HFFc6 (cell line): ENCODE measurements at places on chromosomes 16 and 17.

GRCh38 chr17:61275395-61275794 lies 124.2 kb upstream of the TBX2 start:
- no peak for DNase-seq

- DNase-seq, result no peak
Observed at GRCh38 chr17:20266806-20267458, 200.4 kb downstream of the LGALS9B start.

DNA sequence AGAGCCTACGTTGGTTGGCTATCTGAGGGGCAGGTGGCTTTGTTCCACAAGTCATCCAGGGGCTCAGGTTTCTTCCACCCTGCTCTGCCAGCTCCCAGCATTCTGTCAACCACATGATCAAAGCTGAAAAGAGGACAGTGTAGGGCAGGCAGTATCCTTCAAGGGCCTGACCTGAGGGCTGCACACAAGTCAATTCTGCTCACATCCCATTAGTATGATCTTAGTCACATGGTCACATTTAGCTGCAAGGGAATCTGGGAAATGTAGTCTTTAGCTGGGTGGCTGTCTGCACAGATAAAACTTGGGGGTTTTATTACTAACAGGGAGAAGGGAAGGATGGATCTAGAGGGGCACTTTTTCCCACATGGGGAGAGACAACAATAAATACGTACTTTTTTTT lies 97.3 kb downstream of the SALL1 start:
- no peak for DNase-seq

DNA sequence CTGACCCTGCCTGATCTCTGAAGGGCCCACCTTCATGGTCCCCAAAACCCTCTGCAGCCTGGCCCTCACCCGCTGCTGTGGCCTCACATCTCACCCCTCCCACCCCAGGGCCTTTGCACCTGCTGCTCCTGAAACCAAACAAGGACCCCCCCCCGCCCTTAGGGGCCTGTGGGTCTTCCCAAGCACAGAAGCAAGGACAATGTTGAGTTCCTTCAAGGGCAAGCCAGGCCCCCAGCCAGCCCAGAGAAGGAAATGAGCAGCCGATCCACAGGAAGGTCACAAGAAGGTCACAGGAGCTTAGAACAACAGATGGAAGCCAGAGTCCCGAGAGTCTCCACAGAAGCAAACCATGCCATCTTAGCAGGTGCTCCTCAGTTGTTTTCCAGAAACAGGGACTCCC lies 493 bp upstream of the PDE6G start:
- no peak for DNase-seq

GRCh38 chr16:63315229-63315628 lies 1279.0 kb upstream of the CDH8 start:
- DNase-seq, result no peak

DNA sequence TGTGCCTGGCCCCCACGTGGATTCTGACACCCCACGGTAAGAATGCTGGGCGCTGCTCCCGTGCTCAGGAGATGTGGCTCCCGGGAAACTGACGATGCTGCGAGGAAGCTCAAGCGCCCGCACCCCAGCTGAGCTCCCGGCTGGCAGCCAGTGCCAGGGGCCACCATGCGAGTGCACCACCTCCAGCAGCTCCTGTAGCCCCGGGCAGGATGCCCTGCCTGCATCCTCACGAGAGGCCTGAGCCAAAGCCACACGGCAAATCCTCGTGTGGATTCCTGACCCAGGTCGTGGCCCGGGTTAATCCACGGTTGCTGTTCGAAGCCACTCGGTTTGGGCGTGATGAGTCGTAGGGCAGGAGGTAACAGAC lies 11.6 kb upstream of the DPEP1 start:
- no peak for DNase-seq

- peak; percentile 65 for DNase-seq
Observed at GRCh38 chr17:37160944-37161343, 212.2 kb downstream of the AATF start.

GRCh38 chr17:82461827-82462524 lies 3.4 kb downstream of the NARF start:
- DNase-seq, result no peak

GRCh38 chr16:84898447-84898846 lies 78.7 kb downstream of the CRISPLD2 start:
- DNase-seq, result no peak

GRCh38 chr17:14904386-14904785 lies 360.7 kb downstream of the PMP22 start:
- DNase-seq, result no peak

DNA sequence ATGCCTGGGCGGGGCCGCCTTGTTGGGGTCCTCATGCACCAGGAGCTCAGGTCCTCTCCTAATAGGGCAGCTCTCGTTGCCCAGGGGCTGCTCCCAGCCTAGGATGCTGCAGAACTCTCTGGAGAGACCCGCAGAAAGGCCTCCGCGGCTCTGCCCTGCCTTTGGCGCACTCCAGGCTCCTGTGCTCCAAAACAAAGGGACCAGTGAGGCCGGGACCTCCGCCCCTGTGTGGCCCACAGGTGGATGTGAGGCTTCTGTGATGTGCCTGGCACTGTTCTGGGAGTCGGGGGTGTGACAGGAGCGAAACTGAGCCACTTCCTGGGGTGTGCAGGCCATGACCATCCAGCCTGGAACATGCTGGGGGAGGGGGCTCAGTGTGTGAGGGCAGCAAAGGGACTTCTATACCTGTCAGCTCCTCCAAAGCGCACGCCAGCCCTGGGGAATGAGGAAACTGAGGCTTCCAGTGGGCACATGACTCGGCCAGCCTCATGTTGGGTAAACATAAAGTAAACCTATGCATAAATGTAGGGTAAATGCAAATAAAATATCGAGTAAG lies 153.2 kb downstream of the IRF8 start:
- no peak for DNase-seq

GRCh38 chr17:14311981-14312380 lies 11.1 kb downstream of the HS3ST3B1 start:
- DNase-seq, result no peak

- DNase-seq, result peak; percentile 40
Observed at GRCh38 chr17:16516594-16517051, 24.6 kb upstream of the LRRC75A start.

GRCh38 chr16:81873843-81874752 lies 95.0 kb downstream of the PLCG2 start:
- DNase-seq, result peak; percentile 45

- DNase-seq, result peak; percentile 26
Observed at GRCh38 chr17:74296548-74296936, 22.5 kb downstream of the DNAI2 start.

DNA sequence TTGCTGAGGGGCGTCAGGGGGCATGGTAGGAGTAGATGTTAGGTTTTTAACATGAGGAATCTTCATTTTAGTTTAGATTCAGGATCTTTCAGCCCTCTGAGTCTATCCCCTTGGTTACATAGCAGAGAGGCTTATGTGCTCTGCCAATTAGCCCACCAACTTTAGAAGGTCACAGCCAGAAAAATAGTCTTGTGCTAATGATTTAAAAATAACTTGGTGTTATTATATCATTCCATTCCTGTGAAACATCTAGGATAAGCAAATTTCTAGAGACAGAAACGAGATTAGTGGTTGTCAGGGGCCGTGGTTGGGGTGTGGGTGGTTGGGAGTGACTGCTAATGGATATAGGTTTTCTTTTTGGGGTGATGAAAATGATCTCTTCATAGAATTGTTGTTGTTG lies 183.7 kb downstream of the SNX29 start:
- no peak for DNase-seq

- peak; percentile 14 for DNase-seq
Observed at GRCh38 chr16:89670496-89671431, 13.1 kb downstream of the SPATA33 start.

- DNase-seq, result no peak
Observed at GRCh38 chr16:72983728-72984350, 64.1 kb downstream of the ZFHX3 start.

DNA sequence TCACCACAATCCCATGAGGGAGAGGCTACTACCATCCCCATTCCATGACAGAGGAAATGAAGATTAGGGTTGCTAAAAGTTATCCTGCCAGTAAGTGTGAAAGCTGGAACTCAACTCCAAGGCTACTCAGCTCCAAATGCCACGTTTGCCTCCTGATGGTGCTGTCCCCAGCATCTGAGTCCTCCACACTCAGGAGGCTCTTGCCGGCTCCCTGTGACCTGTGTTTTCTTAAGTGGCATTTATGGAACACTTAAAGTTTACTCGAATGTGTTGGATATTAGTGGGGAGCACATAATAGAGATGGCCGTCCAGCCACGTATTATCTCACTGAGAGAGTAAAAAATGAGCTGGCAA lies 267.9 kb downstream of the CBLN1 start:
- no peak for DNase-seq

GRCh38 chr16:83138512-83138911 lies 511.7 kb downstream of the CDH13 start:
- no peak for DNase-seq

DNA sequence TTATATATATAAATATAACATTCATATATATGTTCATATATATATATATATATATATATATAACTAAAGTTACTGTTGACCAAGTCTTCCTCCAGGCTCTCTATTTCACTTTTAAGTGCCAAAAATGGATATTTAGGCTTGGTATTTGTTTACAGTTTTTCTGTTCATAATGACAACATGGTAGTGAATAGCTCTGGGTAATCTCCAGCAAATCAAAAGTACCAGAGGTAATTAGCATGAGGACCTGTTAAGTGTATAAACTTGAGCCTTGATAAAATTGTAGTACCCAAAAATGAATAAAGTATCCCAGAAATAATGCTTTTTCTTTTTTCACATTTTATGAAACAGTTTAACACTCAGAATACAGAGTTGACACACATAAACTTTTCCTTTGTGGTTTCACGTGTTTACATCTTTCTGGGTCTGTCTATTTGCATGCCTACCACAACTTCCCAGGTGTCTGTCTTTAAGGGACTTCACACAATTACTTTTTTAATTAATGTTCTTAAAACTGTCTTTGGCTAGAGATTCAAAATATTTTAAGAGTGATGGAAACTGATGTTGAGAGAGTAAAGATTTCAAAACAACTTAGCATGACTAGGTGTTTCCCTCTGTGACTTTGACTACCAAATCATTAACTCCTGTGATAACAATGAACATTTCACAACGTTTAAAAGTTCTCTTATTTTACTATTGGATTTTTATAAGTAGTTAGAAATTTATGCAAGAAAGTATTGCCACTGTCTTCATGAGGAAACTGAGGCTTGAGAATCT lies 47.9 kb downstream of the RABEP1 start:
- DNase-seq, result no peak

DNA sequence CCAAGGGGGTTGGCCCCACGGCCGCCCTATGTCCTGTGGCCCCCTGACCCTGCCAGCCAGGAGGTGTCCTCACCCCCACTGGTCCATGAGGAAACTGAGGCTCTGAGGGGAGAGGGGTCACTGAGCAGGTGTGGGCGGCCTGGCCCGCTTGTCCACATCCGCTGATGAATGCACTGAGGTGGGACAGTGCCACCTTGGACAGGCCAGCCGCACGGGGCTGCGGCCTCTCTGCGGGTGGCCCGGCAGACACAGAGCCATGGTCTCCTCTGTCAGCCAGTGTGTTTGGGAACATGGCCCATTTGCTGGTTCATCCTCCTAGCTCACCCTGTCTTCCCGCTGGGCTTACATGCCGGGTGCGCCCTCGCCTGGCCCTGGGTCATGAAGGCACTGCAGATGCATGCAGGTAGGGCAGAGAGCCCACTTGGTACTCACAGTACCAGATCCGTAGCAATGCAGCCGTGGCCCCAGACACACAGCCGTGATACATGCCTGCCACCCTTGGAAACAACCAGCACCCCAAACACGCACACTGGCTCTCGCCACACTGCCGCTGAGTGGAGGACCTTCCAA lies 93.9 kb downstream of the ENGASE start:
- no peak for DNase-seq

DNA sequence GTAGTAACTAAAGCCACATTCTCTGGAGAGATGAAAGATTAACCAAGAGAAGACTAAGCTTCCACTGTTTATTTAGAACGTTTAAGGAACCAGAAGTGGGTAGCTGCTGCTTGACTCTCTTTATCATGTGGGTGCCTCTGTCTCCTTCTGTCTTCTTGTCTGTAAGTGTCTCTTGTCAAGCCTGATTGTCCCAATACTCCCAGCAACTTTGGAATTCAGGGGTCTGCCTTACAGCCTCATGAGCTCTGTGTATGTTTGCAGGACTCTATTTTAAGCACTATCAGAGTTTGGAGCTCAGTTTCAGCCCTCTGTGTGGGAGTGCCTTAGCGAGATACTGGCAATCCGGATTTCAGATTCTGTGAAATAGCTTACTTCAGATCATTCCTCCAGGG lies 29.3 kb upstream of the SPACA3 start:
- no peak for DNase-seq

- DNase-seq, result no peak
Observed at GRCh38 chr17:1509290-1509881, 7.0 kb downstream of the INPP5K start.

DNA sequence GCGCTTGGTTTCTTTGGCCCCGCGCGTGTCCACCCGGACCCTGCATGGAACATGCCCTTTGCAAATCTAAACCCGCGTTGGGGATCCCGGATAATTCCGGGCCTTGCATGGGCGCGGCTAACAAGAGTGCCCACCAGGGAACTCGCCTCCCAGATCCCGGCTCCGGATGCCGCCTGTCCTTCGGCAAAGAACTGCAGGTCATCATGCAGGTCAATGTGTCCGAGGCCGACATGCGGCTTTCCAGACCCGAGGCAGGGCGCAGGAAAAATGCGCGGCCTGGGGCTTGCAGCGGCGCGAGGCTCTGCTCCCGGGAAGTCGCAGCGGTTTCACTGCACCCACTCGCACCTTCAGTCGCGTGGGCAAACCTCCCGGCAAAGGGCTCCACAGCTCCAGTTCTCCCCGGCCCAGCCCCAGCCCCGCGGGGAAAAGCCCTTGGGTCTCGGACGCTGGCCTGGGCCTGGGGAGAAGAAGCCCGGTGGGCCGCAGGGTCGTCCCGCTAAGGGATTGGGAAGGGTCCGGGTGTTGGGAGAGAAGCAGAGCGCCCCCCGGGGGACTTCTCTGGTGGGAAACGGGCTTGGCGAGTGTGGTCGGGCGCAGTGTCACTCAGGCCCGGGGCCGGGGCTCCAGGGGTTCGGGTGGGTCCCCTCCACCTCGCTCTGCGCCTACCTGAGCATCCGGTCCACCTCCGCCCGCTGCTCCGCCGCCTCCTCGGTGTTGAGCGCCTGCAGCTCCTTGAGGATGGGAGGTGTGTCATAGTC lies 805 bp downstream of the HNF1B start:
- no peak for DNase-seq

GRCh38 chr17:34371405-34372100 lies 8.5 kb upstream of the CCL1 start:
- no peak for DNase-seq

DNA sequence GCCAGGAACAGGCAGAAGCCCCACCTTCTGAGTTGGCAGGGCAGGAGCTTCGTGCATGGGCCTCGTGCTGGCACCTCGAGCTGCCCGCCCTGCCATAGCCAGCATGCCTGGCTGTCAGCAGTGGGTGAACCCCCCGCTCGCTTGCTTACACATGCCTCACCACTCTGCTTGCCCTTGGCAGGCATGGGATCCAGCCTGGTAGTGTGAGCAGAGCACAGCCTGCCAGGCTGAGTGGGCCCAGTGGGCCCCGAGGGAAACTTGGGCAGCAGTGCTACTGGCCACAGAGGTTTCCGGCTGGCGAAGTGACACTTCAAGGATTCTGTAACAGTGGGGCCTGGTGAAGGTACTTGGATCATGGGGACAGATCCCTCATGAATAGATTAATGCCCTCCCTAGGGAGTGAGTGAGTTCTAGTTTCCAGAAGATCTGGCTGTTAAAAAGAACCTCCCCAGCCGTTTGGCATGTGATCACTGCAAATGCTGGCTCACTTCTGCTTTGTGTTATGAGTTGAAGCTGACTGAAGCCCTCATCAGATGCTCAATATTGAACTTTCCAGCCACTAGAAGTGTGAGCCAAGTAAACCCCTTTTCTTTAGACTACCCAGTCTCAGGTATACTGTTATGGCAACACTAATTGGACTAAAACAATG lies 114.7 kb downstream of the BCAS3 start:
- DNase-seq, result no peak
